ENCODE measurements at places on chromosomes 16 and 17. TPM values are rescaled to one million over a fixed set of nuclear protein-coding genes. Genes with fewer than 3 reads are reported as not detected.

- H3K27ac ChIP-seq = no peak overlapping the region
- no peaks in the 10 kb centered on the region for H3K36me3 ChIP-seq
- DNase-seq = no peak
Observed at GRCh38 chr17:28472871-28473497, 460 bp upstream of the SLC13A2 start.

GRCh38 chr17:19461116-19461515, 50.1 kb downstream of the RNF112 start:
- no peak for DNase-seq
- H3K36me3 ChIP-seq = no peaks in the 10 kb centered on the region
- H3K27me3 ChIP-seq = no peaks in the 10 kb centered on the region

DNA sequence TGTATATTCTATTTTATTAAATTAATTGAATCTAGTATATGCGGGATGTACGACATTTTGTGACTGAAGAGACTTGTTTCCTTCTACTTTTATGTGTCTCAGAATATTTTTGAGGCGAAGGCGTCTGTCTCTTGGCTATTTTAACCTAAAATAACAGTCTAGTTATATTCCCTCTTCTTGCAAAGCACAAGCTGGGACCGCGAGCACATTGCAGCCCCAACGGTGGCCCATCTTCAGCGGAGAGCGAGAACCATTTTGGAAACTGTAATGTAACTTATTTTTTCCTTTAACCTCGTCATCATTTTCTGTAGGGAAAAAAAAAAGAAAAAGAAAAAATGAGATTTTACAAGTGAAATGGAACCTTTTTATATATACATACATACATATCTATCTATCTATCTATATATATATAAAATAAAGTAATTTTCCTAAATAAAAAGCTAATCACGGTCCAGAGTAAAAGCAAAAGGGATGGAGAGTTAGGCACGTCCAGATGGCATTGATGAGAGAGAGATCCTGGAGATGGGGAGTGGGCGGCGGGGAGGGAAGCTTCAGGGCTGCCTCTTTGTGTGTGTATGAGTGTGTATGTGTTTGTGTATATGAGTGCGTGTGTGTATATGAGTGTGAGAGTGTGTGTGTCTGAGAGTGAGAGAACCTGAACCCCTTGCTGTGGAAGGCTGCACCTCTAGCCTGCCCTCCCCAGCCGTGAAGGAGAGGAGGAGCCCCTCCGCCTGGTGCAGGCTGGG, 7.5 kb upstream of the ABCC3 start:
- peaks cover 2% of the 10 kb centered on the region for H3K27me3 ChIP-seq
- no peak for DNase-seq
- peaks cover 5% of the 10 kb centered on the region for H3K4me1 ChIP-seq
- H3K27ac ChIP-seq = no peak overlapping the region
- H3K4me3 ChIP-seq = no peak overlapping the region
- H3K36me3 ChIP-seq = no peaks in the 10 kb centered on the region

- peaks cover 12% of the 10 kb centered on the region for H3K27me3 ChIP-seq
- no peaks in the 10 kb centered on the region for H3K4me1 ChIP-seq
- no peaks in the 10 kb centered on the region for H3K36me3 ChIP-seq
- no peak overlapping the region for H3K4me3 ChIP-seq
- DNase-seq = no peak
Observed at GRCh38 chr17:55605705-55606487, 94.6 kb upstream of the SMIM36 start.

DNA sequence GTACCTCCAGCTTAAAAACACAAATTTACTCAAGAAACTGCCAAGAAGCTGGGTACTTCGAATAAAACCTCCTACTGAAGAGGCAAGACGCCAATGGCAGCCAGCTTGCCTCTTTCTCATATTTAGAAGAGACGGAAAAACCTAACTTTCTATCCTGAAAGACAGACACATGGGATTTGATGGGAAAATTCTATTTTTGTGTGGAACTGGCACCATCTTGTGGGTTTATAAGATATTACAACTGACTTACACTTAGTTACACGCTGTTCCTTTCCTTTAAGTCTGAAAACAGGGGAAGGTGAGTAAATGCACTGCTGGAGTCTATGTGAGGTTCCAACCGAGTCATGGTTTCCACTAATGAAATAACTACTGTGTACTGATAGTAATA, 10.3 kb downstream of the ZNF18 start:
- no peak for DNase-seq
- peaks cover 54% of the 10 kb centered on the region for H3K36me3 ChIP-seq
- H3K27ac ChIP-seq = no peak overlapping the region
- H3K4me1 ChIP-seq = peaks cover 6% of the 10 kb centered on the region
- no peak overlapping the region for H3K4me3 ChIP-seq

DNA sequence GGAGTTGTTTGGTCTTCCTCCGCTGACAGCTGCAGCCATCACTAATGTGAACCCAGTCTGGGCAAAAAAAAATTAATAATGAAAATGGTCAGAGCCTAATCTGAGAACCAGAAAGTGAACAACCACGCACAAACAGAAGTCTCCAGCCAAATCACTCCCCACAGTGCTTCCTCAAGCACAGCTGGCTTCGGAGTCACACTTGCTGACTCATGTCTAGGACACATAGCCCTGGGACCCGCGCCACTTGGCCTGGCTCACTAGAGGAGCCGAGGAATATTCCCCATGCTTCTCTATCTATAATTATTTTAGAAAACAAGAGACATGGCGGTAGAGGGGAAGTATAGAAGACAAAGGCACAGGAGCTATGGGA, 109.1 kb downstream of the ZFHX3 start:
- H3K27me3 ChIP-seq = no peaks in the 10 kb centered on the region
- H3K4me1 ChIP-seq = no peaks in the 10 kb centered on the region
- H3K4me3 ChIP-seq = no peak overlapping the region
- no peaks in the 10 kb centered on the region for H3K36me3 ChIP-seq
- DNase-seq = no peak

GRCh38 chr16:10846213-10846998, 27.8 kb upstream of the TVP23A start:
- H3K4me1 ChIP-seq = no peaks in the 10 kb centered on the region
- DNase-seq = no peak
- H3K36me3 ChIP-seq = no peaks in the 10 kb centered on the region

Gene ALOX15B
- total RNA-seq = not detected
